ENCODE measurements at places on chromosomes 4 and X. TPM values are rescaled to one million over a fixed set of nuclear protein-coding genes. Genes with fewer than 3 reads are reported as not detected.

DNA sequence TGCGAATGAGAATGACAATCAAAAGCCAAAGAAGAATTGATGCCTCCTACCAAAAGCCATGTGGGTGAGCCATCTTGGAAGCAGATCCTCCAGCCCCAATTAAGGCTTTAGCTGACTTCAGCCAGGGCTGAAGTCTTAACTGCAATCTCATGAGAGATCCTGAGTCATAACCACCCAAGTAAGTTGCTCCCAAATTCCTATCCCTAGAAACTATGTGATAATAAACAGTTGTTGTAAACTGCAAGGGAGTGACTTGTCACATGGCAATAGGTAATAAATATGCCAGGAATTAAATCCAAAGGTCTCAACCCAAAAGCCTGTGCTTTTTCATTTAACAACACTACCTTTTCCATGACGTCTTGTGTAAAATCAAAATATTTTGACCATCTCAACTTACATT lies 154.2 kb upstream of the TBL1X start:
- DNase-seq = peak; percentile 67

DNA sequence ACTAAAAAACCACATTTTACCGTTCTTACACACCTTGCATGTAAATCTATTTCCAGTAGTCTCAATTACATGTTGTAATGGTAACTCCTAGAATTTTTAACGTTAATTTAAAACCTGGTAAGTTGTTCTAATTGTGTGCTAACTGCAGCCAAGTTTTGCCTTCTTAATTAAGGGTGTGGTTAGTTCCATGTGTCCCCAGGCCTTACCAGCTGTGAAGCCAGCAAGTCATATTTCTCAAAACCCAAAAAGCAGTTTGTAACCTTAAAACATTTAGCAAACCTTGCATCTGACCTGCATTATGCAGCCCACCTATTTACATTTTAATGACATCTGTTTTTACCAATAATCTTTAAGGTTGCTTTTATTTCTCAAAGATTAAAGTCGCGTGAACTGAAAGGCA lies 18.4 kb upstream of the FAM47E start:
- no peak for DNase-seq

DNA sequence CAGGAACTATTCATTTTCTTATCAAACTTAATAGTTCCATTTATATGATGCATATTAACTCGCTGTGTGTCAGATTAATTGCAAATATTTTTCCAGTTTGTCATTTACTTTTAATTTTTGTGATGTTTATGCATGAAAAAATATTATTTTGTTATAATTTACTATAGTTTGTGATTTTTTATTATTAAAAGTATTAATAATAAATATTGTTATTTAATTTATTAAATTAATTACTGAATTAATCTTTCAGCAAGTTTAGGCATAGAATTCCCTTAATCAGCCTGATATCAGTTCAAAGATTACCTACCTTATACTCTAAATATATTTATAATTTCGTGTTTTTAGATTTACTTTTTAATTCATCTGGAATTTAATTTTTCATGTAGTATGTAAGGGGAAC lies 15.5 kb upstream of the ATOH1 start:
- DNase-seq = no peak

DNA sequence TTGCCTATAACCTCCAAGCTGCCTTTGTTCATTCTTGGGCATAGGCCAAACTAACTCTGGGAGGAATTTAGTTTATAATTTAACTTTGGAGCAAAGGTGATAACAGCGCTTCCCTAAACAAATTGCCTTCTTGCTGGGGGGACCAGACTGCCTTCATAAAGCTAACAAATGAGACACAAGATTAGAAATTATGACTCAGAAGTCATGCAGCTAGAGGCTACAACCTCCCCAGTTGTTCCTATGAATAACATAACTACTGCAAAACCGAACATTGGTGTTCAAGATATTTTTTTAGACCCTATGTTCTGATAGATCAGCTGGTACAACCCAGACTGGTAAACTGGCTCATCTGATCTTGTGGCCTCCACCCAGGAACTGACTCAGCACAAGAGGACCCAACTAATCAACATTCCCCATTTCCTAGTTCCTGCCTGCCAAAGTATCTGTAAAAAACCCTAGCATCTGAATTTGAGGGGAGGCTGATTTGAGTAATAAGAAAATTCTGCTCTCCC lies 22.0 kb upstream of the TMPRSS11B start:
- DNase-seq = peak; percentile 41

DNA sequence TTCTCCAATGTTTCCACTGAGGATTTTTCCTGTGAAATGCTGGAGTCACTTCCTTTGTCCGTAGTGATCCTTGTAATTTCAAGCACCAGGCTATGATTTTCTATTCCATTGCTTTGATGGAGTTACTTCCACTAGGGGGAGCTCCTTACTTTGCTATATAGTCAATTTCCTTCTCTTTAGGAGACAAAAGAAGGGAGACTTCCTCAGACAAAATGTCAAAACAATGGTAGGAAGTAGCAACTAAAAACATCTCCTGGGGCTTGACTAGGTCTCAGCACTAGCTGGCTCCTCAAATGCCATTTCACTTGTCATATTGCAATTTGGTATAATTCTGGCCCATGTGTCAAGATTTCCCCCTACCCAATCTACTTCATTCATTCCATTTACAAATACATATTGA lies 24.1 kb downstream of the ZCCHC12 start:
- peak; percentile 60 for DNase-seq

Gene SPARCL1
- total RNA-seq = not detected

Gene P2RY10
- total RNA-seq = not detected

GRCh38 chr4:17717301-17717700 lies 64.1 kb downstream of the FAM184B start:
- no peak for DNase-seq

DNA sequence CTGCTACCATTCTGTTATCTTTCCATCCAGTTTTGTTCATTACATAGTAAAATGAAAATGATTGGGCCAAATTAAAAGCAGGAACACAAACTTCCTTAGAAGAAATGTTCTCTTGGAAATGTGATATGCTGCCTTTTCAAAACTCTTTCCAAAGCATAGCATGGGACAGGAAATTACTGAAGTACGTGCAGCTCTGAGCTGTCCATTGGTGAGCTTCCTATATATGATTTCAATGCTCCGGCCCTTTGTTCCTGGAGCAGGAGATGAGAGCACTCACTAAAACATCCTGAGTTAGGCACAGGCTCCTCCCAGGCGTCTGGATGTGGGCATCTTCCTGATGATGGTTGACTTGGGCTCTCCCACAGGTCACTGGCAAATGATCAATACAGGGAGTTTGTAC lies 33.0 kb upstream of the ANXA3 start:
- no peak for DNase-seq

Gene FGG
- not detected for total RNA-seq

- no peak for DNase-seq
Measured at GRCh38 chr4:89929425-89930159, 34.9 kb downstream of the MMRN1 start.

Gene BBS7
- total RNA-seq = 24.5 TPM

DNA sequence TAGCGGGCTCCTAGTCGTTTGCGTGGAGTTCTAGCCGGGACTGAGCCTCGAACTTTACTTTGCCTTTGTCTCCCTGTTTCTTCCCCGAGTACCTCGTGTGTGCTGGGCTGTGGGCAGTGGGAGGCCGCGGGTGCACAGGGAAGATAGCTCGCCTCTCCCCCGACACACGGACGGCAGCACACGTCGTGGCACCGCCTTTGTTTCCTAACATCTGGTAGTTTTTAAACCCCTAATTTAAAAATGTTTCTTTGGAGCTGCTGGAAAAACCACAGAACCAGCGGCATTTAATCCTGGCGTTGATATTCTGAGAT lies 866 bp downstream of the RBM46 start:
- peak; percentile 2 for DNase-seq

Gene GLOD5
- not detected for total RNA-seq

DNA sequence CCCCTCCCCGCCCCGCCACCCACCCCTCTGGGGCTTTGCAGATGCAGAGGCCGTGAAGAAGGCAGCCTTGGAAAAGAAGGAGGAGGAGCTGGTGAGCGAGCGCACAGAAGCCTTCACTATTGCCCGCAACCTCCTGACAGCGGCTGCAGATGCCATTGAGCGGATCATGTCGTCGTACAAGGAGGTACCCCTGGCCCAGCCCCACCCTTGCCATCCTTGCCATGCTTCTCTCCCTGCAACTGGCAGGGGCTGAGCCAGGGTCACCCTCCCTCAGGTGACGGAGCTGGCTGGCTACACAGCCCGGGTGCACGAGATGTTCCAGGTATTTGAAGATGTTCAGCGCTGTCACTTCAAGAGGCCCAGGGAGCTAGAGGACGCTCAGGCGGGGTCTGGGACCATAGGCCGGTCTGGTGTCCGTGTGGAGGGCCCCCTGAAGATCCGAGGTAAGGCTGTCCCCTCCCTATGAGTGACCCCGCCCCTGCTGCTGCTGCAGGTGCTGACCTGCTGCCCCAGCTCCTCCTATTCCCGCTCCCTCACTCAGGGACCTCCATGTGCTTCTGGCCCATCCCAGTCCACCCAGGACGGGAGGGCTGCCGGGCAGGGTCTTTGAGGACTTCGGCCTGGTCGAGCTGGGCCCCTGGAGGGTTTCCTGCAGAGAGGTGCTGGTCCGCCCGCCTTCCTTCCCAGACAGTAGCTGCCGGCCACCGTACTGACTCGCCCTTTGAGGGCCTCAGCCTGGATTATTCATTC lies 11.6 kb downstream of the ABCD1 start:
- DNase-seq = no peak

Gene SYP
- 0.54 TPM for total RNA-seq

Gene HSFX2
- not detected for total RNA-seq

DNA sequence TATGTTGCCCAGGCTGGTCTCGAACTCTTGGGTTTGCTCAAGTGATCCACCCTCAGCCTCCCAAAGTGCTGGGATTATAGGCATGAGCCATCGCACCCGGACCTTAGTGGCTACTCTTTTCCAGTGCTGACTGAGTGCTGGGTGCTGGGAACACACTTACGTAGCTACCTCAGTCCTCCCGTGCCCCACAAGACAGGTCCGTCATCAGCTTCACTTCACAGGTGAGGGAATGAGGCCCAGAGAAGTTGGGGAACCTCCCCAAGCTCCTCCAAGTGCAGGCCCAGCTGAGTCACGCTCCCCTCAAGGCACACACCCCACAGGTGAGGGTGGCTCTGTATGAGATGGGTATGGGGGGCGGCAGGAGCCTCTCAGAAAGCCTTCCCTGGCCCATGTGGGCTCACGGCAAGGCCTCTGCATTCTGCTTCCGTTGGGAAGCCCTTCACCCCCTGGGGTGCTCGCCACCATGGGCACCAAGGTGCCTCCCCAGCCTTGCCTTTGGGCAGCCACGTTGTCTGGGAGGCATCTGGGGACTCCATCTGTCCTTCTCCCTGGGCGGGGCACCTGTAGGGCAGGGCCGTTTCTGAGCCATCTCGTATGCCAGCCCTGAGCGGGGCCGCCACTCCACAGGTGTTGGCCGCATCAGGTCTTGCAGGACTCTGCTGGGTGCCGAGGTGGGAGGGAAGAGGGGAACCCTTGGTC lies 28.4 kb downstream of the NSG1 start:
- DNase-seq = no peak

Gene PHKA1
- total RNA-seq = 1.6 TPM

- DNase-seq = no peak
Measured at GRCh38 chr4:41189076-41189475, 25.3 kb downstream of the APBB2 start.

Gene MAGEA8
- not detected for total RNA-seq

DNA sequence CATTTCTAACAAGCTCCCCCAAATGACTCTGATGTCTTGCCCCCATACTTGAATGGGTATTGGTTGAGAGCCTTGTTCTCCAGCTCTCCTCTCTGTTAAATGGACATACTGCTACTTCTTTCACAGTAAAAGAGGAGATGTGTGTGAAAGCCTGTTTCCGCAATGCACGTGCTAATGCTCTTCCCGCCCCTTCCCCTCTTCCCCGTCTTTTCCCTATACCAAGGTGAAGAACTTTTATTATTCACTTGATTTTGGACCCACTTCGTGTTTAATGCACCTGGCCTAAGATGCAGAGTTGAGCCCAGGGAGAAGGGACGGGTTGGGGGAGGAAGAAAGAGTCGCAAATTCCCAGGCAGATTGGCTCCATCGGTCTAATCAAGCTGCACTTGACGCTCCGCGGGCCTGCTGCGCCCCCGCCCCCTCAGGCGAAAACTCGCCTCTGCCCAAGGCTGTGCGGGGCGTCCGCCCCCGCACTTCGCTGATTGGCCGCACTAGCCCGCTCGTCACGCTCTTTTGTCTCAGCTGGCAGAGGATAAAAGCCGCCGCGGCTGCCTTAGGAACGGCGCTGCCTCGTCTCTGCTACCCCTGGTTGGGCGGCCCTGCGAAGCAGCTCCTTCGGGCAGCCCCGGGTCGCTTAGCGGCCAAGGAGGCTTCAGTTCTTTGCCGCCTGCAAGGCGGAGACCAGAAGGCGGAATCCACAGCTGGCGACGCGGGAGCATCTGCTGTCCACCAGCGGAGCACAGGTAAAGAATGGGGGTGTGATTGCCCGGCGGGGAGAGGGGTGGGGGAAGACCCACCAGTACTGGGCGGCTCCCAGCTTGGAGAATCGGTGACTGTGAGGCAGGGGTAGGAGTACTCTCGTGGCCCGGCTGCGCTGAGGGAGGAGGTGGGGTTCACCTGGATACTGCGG lies at the start of gene ZCCHC12:
Gene ZCCHC12, plus strand, starts transcription at position 562 of the 910 bp plus-strand sequence. CDS start 1,421 bp downstream, outside the sequence.
- peak; percentile 57 for DNase-seq

Gene FAM120C
- total RNA-seq = 4.5 TPM

- no peak for DNase-seq
Measured at GRCh38 chrX:96027407-96027806, 657.2 kb upstream of the DIAPH2 start.

- DNase-seq = no peak
Measured at GRCh38 chrX:38513112-38513742, 48.1 kb upstream of the TSPAN7 start.

GRCh38 chrX:10245886-10246285 lies 89.1 kb downstream of the CLCN4 start:
- no peak for DNase-seq

Gene NEUROG2
- total RNA-seq = not detected

Gene GPC3
- not detected for total RNA-seq

Gene SULT1E1
- total RNA-seq = not detected

DNA sequence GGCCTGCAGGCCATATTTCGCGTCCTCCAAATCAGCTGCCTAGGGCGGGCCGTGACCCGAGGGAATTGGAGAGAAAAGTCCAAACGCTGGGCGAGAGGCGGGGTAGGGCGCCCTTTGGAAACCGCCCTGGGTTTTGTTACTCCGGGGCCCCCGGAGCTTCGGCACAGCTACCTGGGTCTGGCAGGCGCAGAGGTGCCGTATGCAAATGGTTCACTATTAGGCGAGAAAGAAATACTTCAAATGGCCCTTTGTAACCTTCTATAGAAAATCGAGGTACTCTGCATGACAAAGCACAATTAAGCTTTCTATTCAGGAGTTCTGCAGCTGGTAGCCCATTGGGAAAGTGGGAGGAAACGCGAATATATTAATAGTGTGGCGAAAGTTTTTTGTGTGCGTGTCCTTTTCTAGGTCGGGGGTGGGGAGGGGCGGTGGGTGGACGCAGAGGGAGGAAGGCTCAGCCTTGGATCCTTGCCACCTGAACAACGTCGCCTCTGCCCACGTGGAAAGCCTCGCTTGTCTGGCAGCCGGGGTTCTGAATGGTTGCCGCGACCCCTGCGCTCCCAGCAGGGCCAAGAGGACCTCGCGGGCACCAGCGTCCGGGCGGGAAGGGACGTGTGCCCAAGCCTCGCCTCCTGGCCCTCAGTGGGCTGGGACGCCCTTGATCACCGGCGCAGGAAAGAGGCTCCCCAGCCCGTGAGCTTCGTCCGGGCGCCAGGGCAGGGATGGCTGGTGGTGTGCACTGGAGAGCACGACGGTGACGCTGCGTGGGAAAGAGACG lies 9.5 kb downstream of the GSX2 start:
- no peak for DNase-seq

Gene FAT4
- 22.0 TPM for total RNA-seq

- DNase-seq = no peak
Measured at GRCh38 chrX:68204521-68205038, 228.7 kb downstream of the OPHN1 start.

Measured in GM23248 (cell line).